ENCODE measurements at places on chromosomes 13 and 19.

GRCh38 chr13:68927387-68928026 is 1180.1 kb upstream of the ATXN8OS start:
- DNase-seq, result no peak

GRCh38 chr19:13053761-13054625 is 48.7 kb downstream of the LYL1 start:
- peak; percentile 66 for DNase-seq

DNA sequence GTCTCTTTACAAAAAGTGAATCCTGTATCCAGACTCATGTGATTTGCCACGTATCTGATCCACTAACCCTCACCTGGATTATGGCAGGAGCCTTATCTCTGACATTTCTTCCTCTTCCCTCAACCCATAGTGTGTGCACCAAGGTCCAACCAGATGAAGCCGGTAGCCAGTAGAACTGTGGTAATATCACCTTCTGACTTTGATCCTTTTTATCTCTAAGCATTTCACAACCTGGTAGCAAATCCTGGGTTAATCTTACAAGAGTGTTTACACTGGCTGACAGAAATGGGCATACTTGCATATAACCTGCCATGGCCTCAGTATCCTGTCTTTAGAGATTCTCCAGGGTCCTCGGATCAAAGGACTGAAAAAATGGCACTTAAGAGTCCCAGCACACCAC is 1.9 kb downstream of the ZNF417 start:
- DNase-seq, result no peak

- no peak for DNase-seq
Observed at GRCh38 chr19:23512151-23512925, 117.1 kb upstream of the ZNF91 start.

DNA sequence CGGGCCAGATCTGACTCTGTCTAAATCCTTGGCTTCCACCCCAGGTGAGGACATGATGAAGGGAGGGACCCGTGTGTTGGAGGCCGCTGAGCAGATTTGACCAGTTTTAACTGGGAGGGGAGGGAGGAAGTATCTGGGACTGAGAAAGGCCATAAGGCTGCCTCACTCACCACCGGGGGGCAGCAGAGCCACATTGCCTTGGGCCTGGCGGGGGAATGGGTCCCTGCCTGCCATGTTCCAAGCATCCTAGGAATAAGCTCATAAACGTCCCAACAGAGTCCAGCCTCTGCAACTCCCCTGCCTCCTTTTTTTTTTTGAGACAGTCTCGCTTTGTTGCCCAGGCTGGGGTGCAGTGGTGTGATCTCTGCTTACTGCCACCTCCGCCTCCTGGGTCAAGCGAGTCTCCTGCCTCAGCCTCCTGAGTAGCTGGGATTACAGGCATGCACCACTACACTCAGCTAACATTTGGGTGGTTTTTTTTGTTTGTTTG is 15.5 kb downstream of the MAST3 start:
- DNase-seq, result peak; percentile 80

GRCh38 chr19:28869459-28869858 is 343.5 kb downstream of the UQCRFS1 start:
- no peak for DNase-seq

DNA sequence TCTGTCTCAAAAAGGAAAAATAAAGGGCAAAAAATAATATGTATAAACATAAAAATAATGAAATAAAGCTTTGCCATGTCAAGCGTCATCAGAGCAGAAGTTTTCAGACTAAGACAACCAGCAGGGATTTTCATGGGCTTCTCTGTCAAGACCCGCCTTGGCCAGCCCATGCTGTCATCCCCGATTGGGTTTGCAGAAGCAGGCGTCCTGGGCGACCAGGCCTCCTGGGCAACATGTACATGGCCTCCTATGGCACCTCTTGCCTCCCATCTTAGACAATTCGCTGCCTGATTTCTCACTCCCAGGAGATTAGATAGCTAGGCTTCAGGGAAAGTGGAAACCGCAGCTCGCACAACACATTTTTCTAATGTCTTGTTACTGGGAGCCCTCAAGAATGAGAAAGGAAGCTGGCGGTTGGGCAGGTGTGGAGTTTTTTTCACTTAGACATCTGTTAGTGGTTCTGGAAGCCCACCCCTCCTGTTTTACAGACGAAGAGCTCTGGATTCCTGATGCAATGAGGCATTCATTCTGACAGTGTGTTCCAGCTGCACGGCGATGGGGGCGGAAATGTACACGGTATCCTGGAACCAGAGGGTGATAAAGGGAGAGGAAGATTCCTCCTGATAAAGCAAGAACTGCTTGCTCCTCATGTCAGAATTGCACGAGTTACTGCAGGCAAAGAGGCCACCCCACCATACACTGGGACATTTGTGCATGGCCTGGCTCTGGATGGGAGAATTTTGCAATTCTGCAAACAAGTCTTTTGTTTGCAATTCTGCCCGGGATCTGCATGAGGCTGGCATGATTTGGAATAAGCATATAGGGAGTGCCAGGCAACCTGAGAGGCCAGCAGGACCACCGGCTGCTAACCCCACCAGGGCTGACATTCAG is 47.4 kb upstream of the KATNAL1 start:
- no peak for DNase-seq

DNA sequence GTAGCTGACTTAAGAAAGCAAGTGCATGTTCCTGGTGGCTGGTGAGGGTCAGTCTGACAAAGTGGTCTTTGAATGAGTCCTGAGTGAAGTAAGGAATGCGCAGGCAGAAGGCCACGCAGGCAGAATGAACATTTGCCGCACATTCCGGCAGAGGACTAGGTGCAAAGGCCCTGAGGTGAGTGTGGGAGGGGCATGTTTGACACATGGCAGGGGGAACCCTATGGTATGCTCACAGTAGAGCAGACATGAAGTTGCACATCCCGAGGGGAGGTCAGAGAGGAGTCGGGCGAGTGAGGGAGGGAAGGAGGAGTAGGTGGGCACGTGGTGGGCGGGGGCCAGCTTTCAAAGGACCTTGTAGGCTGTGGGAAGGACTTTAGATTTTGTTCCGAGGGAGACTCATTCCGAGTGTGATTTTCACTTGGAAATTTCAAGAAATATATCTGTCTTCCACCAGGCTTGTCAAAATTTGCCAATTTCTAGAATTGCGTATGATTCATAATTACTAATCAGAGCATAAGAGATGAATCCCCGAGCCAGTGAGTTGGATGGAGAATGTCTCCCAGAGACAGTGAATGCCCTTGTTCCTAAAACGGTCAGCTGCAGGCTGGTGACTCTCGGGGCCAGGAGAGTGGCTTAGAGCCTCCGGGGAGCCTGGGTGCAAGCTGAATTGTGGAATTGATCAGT is 40.3 kb downstream of the ERICH6B start:
- no peak for DNase-seq

- DNase-seq, result no peak
Observed at GRCh38 chr13:23966691-23967615, 69.7 kb upstream of the C1QTNF9B start.

DNA sequence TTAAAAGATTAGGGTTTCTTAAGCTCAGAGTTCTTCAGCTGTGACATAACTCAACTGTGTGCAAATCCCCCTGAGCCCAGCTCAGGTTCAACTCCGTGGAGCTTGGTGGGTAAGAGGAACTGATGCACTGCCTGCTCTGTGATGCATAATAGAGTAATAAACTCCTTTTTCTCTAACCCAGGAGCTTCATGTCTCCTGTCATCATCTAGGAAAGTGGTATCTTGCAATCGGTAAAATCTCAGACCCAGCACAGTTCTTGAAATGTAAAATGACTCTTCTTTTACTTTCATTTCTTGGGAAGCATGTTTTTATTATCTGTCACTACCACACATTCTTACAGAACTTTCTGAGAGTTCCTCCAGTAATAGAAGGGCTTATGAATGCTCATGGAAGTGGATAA is 123.8 kb upstream of the PCDH9 start:
- no peak for DNase-seq

GRCh38 chr19:3210347-3211017 is 14.0 kb upstream of the CELF5 start:
- DNase-seq, result no peak

DNA sequence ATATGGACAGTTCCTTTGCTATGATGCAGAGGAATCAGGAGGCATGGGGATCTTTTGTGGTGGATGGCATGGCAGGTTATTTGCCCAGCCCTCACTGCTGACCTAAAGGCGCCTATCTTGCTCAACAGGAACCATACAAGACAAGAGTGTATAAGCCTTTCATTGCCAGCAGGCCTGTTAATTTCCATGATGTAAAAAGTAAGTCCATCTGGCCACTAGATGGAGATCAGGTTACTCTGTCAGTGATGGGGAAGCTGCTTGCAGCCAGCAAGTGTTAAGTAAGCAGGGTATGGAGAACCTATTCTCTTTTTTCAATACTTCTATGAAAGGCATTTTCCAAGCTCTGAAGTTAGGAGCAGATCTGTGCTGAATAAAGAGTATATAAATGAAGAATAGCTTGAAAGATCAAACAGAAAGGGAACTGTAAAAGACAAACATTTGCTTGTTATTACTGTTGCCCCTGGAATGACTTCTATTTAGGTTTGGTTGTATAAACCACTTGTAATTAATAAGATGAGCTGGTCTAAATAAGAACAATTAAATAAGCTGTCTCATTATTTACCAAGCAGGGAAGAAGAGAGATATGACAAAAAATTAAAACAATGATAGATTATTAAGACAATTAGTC is 210.9 kb downstream of the RGCC start:
- DNase-seq, result peak; percentile 45

- DNase-seq, result no peak
Observed at GRCh38 chr19:34731964-34732363, 2.1 kb upstream of the ZNF181 start.

GRCh38 chr13:38255600-38255999 is 94.1 kb upstream of the UFM1 start:
- no peak for DNase-seq

DNA sequence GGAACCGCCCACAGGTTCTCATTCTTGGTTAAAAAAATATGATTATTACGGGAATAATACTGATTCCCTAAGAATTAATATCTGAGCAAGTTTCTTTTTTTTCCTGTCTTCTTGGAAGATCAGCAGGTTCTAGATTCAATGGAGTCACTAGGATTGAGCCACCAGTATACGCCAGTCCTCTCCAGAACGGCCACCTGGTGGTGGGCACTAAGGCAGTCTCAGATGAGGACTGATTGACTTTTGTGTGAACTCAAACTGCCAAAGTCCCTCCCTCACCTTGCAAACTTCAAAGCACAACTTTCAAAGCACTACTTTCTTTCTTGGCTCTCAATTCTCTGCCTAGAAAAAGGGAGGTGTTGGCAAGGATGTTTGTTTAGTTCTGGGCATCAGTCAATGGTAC is 33.3 kb upstream of the ALOX5AP start:
- DNase-seq, result no peak

GRCh38 chr13:78680576-78681350 is 21.8 kb upstream of the OBI1 start:
- no peak for DNase-seq

DNA sequence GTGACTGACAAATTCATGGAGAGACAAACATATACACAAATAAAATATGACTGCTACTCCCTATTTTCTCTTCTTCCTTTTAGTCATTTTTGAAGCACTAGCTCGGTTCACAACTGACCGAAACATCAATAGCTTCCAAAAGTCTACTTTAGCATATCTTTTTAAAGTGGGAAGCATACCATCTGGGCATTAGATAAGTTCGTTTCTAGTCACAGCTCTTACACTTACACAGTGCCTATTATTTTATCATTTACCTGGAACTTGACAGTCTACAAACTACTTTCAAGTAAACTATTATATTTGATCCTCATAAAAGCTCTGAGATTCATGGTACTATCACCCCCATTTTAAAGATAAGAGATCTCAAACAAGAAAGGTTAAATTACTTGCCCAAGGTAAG is 458.5 kb downstream of the LMO7 start:
- DNase-seq, result no peak

DNA sequence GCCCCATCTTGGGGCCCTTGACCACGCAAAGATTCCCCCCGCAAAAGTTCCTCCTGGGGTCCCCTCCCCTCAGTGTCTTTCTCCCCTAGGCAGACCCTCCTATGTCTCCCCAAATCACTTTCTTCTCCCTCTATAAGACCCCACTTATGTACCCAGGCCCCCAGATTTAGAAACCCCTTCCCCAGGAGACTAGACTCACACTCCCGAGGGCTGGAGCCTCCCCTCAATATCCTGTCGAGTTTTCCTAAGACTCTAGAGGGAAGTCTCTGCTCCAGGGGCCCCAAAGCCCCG is 1.4 kb downstream of the SLC1A5 start:
- no peak for DNase-seq

DNA sequence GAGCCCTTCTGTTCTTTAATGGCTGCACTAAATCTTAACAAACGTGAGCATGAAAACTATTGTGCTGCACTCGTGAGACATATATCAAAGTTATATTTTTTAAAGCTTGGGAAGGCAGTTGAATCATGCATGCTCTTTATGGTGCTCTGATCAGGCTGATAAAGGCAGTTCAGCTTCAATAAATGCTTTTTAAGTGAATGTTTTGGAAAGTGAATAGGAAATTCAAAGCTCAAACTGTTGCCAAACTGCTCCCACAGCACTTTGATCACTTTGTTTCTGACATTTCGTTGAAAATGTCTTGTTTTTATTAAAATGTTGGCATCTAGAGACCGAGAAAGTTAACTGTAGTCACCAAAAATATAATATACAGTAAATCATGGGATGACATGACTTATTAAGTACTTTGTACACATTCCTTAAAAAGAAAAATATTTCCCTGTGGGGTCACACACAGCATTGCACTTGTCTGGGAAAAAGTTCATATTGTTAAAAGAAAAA is 625.7 kb upstream of the PCDH9 start:
- no peak for DNase-seq

- no peak for DNase-seq
Observed at GRCh38 chr13:78606471-78607408, 3.4 kb upstream of the POU4F1 start.

- no peak for DNase-seq
Observed at GRCh38 chr13:21709697-21710096, 38.8 kb downstream of the FGF9 start.

DNA sequence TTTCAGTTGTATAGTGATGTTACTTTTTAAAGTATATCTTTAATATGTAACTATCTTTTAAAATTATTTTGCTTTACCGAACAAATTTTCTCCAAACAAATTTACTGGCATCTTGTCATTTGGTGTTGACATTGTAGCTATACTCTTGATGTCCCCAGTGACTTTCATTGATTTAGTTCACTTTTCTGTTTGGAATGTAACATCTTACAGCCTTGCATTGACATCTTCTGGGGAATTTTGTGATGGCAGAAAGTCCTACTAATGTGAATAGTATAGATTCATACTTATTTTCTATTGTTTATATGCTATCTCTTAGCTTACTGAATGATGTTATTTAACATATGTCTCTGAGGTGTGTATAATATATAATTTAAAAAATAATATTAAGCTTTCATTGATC is 800.9 kb upstream of the ATXN8OS start:
- no peak for DNase-seq

- DNase-seq, result no peak
Observed at GRCh38 chr19:40804783-40805242, 5.8 kb downstream of the EGLN2 start.

DNA sequence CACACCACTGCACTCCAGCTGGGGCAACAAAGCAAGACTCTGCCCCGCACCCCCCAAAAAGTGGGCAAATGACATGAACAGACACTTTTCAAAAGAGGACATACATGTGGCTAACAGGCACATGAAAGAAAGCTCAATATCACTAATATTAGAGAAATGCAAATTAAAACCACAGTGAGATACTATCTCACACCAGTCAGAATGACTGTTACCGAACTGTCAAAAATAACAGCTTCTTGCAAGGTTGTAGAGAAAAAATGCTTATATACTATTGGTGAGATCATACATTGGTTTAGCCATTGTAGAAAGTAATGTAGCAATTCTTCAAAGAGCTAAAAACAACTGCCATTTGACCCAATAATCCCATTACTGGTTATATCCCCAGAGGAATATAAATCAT is 99.5 kb upstream of the SPATA13 start:
- DNase-seq, result no peak

Measured in hippocampal formation (tissue), 2 donors.